ENCODE measurements at places on chromosomes 1 and 21. TPM values are rescaled to one million over a fixed set of nuclear protein-coding genes. Genes with fewer than 3 reads are reported as not detected.

- H3K4me3 ChIP-seq, result no peak overlapping the region
- no peaks in the 10 kb centered on the region for H3K27me3 ChIP-seq
- H3K27ac ChIP-seq, result no peak overlapping the region
Measured at GRCh38 chr1:53391982-53392381, 64.1 kb upstream of the LRP8 start.

DNA sequence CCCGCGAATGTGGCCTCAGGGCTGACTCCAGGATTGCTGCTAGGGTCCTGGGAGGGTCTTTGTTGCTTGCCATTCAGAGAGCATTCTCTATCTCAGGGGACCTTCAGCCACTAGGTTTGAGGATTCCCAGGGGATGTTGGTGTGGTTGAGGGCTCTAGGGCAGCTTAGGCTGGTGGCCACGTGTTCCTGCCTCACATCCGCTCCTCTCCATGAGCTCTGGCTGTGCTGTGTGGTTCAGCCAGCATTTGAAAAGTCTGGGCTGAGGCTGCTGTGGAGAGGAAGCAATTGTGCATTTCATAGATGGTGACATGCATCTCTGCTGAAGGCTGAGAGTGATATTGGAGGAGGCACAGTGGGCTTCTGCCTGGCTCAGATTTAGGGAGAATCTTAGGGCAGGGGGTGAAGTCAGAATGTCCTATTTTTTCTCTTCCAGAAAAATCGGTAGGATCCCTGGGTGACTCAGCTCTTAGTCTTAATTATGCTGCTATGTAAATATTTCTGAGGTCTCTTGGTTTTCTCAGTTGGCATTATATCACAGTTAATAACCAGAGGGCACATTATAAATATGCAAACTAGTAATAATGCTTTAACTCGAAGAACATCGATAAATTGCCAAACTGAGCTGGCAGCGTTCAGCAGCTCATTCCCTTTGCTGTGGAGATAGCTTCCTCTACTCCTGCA, 182.3 kb downstream of the CAMTA1 start:
- H3K36me3 ChIP-seq, result peaks cover 4% of the 10 kb centered on the region
- no peak overlapping the region for H3K27ac ChIP-seq
- no peaks in the 10 kb centered on the region for H3K27me3 ChIP-seq
- DNase-seq, result no peak
- H3K4me3 ChIP-seq, result no peak overlapping the region

DNA sequence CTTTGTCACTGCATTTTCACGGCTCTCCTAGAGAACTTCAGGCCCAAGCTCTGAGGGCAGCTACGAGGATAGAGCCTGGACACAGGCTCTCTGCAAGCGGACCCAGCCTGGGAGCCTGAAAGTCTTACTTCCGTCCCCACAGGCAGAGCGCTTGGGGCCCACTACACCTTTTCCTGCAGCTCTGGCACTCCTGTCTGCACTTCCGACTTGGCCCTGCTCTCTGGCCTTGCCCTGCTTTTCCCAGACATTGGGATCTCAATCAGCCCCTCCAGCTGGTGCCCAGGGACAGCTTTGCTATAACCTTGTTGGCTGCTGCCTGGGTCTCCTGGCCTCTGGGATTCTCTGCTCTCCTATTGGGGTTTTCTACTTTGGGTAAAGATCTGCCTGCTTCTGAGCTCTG, 27.6 kb downstream of the WNT4 start:
- no peak for DNase-seq
- H3K4me1 ChIP-seq, result peaks cover 48% of the 10 kb centered on the region
- H3K27me3 ChIP-seq, result no peaks in the 10 kb centered on the region
- peak overlapping the region; percentile 76 for H3K27ac ChIP-seq
- no peak overlapping the region for H3K4me3 ChIP-seq
- H3K36me3 ChIP-seq, result peaks cover 39% of the 10 kb centered on the region

DNA sequence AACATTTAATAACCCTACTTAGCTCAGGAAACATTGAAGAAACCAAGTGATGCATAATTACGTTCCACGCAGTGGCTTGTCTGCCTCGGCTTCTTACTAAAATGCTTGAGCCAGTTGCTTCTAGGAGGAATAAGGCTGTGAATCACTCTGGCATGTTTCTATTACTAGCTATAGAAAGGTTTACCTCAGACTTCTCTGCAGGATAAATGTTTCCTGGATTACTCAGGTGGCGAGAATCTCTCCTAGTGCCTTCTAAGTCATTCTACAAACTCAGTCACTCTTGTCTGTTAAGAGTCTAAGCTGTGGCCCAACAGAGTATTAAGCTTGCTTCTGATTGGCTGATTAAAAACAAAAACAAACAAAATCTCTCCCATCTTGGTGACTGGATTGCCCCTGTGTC, 92.0 kb upstream of the RALGPS2 start:
- H3K36me3 ChIP-seq, result no peaks in the 10 kb centered on the region
- H3K27me3 ChIP-seq, result no peaks in the 10 kb centered on the region
- DNase-seq, result no peak
- H3K4me3 ChIP-seq, result no peak overlapping the region

DNA sequence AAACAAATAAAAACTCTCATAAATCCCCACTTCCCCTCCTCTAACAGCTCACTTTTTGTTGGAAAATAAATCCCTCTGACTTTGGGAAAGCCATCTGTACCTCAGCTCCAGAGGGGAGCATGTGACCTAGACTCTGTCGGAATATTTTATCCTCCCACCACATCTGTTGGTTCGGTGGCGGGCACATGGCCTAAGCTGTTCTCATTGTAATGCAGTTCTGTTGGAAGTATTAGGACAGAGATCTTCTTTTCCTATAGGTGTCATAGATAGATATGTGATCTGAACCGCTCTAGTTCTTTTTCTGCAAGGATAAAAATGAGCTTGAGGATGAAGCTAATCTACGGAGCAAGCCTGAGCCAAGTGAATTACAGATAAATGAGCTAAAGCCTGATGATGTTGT, 50.5 kb upstream of the EPS8L3 start:
- H3K36me3 ChIP-seq, result no peaks in the 10 kb centered on the region
- no peak overlapping the region for H3K4me3 ChIP-seq
- H3K27ac ChIP-seq, result no peak overlapping the region
- DNase-seq, result no peak
- H3K4me1 ChIP-seq, result peaks cover 31% of the 10 kb centered on the region

DNA sequence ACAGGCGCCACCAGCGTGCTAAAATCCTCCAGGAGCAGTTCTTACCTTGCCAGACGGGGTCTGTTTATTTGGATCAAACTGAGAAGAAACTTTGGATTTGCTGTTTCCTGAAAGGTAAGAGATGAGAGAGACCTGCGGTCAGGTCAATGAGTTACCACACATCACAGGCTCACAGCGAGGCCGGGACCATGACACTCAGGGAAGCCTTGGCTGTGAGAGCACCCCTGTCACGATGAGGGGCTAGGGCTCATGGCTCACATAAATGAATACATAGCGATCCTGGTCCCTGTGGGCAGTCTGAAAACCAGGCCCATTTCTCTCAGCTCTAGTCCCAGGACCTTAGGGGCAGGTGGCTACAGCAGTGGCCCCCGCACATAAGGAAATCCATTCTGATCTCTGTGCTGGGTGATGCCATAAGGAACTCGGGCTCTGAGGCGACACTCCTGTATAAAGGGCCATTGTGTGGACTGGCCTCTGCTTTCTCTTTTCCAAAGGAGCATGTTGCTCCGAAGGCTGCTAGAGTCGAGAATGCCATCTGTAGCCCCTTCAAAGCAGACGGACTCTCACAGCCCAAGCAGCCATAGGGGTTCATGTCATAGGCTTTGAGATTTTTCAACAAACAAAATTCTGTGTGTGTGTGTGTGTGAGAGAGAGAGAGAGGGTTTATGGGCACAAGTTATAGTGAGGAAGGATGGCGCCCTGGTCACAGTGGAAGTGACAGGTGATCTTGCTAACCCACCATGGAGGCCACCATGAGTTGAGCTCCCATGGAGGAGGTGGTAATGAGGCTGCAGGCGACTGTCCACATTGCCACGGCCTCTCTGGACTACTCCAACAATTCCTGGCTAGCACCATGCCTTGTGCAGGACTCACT, 9.0 kb upstream of the SRM start:
- peaks cover 17% of the 10 kb centered on the region for H3K4me1 ChIP-seq
- H3K4me3 ChIP-seq, result no peak overlapping the region
- H3K27me3 ChIP-seq, result no peaks in the 10 kb centered on the region

- H3K27me3 ChIP-seq, result no peaks in the 10 kb centered on the region
- no peak overlapping the region for H3K27ac ChIP-seq
- peaks cover 15% of the 10 kb centered on the region for H3K4me1 ChIP-seq
- no peaks in the 10 kb centered on the region for H3K36me3 ChIP-seq
- DNase-seq, result no peak
Measured at GRCh38 chr1:31957701-31958674, 19.8 kb upstream of the PTP4A2 start.

DNA sequence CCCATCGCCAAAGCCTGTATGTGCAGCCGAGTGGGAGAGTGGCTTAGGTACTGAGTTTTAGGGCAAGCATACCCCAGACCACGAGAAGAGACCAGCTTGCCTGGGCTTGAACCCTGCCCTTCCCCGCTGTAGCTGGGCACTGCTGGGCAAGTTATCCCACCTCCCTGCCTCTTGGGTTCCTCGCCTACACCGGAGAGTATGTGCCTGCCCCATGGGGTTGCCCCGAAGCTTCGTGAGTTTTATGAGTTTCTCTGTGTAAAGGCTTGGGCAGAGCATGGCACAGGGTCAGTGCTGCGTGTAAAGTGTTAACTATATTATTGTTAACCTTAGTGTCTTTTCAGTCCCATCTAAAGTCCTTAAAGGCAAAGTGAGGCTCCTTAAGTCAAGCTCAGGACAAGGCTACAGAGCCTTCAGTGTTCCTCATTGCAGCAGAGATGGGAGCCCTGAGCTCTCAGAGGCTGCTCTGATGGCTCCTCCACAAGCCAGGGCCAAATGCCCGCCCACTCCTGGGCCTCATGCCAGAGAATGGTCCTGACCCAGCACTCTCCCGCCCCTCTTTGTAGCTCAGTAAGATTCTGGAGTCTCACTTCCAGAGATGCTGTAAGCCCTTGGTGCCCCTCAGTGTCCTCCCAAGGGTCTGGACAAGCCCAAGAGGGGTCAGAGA, 37.0 kb upstream of the KCNA10 start:
- H3K27ac ChIP-seq, result peak overlapping the region; percentile 87
- H3K27me3 ChIP-seq, result peaks cover 2% of the 10 kb centered on the region
- H3K4me3 ChIP-seq, result peak overlapping the region; percentile 26
- no peaks in the 10 kb centered on the region for H3K36me3 ChIP-seq
- DNase-seq, result no peak

GRCh38 chr1:107378866-107379265, 238.0 kb downstream of the NTNG1 start:
- H3K27me3 ChIP-seq, result no peaks in the 10 kb centered on the region
- no peak overlapping the region for H3K27ac ChIP-seq
- H3K4me1 ChIP-seq, result no peaks in the 10 kb centered on the region
- H3K36me3 ChIP-seq, result no peaks in the 10 kb centered on the region
- DNase-seq, result no peak

DNA sequence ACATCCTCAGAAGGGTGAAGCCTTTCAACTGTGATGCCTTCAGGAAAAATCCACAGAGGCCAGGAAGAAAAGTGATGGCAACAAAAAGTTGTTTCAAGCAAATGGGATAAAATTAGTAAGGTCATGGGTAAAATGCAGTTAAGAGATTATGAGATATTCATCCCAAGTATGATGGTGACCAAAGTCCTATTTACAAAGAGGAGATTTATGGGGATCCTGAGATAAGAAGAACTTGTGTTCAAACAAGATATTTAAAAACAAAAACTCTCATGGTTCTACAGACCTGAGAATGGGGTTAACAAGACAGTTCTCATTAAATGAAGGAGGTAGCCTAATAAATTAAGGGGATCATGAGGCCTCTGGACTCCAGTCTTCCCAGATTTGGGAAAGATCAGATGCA, 184.4 kb downstream of the FCRL5 start:
- H3K27ac ChIP-seq, result no peak overlapping the region
- no peaks in the 10 kb centered on the region for H3K27me3 ChIP-seq
- no peaks in the 10 kb centered on the region for H3K36me3 ChIP-seq
- no peaks in the 10 kb centered on the region for H3K4me1 ChIP-seq
- DNase-seq, result no peak
- H3K4me3 ChIP-seq, result no peak overlapping the region

DNA sequence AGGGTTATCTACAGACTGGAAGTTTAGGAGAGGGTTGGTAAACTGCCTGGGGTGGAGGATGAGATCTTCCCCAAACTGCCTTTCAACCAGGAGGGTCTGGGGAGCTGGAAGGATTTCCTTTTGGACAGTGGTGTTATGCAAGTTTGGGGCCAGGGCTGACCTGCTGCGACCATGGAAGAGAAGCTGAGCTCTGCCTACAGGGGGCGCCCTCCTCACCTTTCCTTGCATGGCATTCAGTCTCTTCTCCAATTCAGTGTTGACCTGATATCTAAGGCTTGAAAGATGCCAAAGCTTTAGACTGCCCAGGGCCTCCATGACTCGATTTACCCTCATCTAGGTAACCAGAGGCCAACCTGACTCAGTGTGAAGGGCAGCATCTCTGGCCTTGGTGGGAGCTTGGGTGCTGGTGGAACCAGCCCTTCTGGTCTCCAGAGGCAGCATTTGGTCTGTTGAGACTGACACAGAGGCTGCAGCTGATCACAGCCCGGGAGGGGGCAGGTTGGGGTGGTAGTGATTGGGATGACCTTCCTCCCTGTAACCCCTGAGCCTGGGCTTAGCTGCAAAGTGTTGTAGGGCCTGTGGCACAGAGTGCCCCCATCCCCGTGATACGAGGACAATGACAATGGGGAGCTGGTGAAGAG, 170.0 kb downstream of the GRIK3 start:
- H3K4me1 ChIP-seq, result peaks cover 24% of the 10 kb centered on the region
- DNase-seq, result peak; percentile 31
- peaks cover 11% of the 10 kb centered on the region for H3K36me3 ChIP-seq

DNA sequence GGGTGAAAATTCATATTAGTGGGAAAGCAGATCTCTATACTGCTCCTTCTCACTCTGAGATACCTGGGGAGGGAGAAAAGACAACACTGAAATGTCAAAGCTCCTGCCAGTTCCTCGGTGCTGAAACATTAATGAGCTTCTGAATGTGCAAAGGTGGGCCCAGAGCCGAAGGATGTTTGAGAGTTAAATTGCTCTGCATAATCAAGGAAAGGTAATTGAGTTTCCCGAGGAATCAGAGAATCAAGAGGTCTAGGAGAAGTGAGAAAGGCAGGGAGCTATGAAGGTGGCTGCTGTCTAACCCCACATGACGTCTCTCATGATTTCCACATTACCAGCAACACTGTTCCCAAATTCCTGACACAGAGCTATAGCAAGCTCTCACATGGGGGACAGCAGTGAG, 346.7 kb downstream of the SMYD3 start:
- H3K4me3 ChIP-seq, result no peak overlapping the region
- no peak overlapping the region for H3K27ac ChIP-seq
- no peaks in the 10 kb centered on the region for H3K27me3 ChIP-seq
- no peaks in the 10 kb centered on the region for H3K36me3 ChIP-seq

DNA sequence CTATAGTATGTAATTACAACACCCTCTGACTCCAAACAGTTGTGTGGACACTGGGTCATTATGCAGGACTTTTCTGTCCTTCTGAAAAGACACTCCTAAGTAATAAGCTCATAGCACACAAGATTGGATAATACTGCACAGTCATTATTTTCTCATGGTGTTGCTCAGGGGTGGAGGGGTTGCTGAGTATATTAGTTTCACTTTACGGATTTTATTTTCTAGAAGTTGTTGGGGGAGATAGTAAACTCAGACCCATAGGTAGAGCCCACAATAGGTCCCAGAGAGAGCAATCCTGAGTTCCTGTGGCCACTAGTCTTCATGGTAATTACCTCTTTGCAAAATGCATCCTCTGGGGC, 53.4 kb downstream of the DUSP10 start:
- H3K27me3 ChIP-seq, result no peaks in the 10 kb centered on the region
- DNase-seq, result no peak
- no peaks in the 10 kb centered on the region for H3K36me3 ChIP-seq
- no peaks in the 10 kb centered on the region for H3K4me1 ChIP-seq
- no peak overlapping the region for H3K4me3 ChIP-seq
- no peak overlapping the region for H3K27ac ChIP-seq

KANK4 gene
- 22.9 TPM for total RNA-seq

LAMC2 gene
- 0.99 TPM for total RNA-seq

USH2A gene
- 0.20 TPM for total RNA-seq

DIO1 gene
- total RNA-seq, result 0.11 TPM

EFNA1 gene
- total RNA-seq, result 14.8 TPM

LAMC1 gene
- total RNA-seq, result 170 TPM

SPRR1A gene
- total RNA-seq, result not detected
